ENCODE measurements at places on chromosomes 3 and 15. TPM values are rescaled to one million over a fixed set of nuclear protein-coding genes. Genes with fewer than 3 reads are reported as not detected.

Gene CPNE9
- 0.20 TPM for total RNA-seq

Gene CD200R1
- 0.67 TPM for total RNA-seq

Gene WNT7A
- total RNA-seq: 1.7 TPM

Gene CCDC39
- not detected for total RNA-seq

DNA sequence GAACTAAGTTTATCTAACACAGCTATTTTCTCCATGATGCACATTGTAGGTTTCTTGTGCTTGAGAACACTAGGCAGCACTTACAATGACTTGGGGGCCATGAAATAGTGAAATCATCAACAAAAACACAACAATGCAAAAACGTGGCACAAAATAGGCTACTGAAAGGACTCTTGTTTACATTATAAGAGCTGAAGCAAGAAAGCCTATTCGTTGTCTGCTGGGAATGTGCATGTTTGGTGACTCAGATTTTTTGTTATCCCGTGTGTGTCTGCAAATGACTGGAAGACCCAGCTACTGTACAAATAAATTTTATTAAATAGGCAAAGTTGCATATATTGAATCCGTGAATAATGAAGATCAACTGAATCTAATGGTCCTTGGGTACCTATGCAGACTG, 85.0 kb downstream of the TCF12 start:
- H3K27ac ChIP-seq: peak overlapping the region; percentile 61
- peaks cover 10% of the 10 kb centered on the region for H3K4me1 ChIP-seq
- no peak overlapping the region for H3K4me3 ChIP-seq
- H3K36me3 ChIP-seq: no peaks in the 10 kb centered on the region
- H3K27me3 ChIP-seq: no peaks in the 10 kb centered on the region

DNA sequence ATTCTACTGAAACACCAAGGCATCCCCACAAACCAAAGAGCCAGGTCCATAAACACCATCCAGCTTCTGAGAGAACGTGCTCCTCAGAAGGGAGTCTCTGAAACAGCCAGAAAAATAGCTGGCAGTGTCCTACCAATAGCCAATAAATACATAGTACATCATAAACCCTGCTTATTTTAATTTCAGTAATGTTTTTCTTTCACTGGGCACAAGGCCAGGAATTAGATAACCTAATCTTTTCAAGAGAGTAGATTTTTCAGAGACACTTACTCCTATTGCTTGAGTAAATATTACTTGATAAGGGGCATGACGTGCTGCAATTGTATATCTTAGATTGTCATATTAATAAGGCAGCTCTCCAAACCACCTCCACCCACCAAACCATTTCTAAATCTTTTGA, 22.7 kb downstream of the GADL1 start:
- no peak overlapping the region for H3K27ac ChIP-seq
- DNase-seq: peak; percentile 22
- no peaks in the 10 kb centered on the region for H3K4me1 ChIP-seq
- H3K4me3 ChIP-seq: no peak overlapping the region

- DNase-seq: no peak
- no peaks in the 10 kb centered on the region for H3K4me1 ChIP-seq
- no peak overlapping the region for H3K27ac ChIP-seq
- H3K4me3 ChIP-seq: no peak overlapping the region
These were observed 950 bp upstream of the CNTN4 start for GRCh38 chr3:2097641-2098191.

- H3K27ac ChIP-seq: no peak overlapping the region
- no peak overlapping the region for H3K4me3 ChIP-seq
- no peak for DNase-seq
- peaks cover 3% of the 10 kb centered on the region for H3K27me3 ChIP-seq
These were observed 128.9 kb upstream of the VEPH1 start for GRCh38 chr3:157632075-157632474.

DNA sequence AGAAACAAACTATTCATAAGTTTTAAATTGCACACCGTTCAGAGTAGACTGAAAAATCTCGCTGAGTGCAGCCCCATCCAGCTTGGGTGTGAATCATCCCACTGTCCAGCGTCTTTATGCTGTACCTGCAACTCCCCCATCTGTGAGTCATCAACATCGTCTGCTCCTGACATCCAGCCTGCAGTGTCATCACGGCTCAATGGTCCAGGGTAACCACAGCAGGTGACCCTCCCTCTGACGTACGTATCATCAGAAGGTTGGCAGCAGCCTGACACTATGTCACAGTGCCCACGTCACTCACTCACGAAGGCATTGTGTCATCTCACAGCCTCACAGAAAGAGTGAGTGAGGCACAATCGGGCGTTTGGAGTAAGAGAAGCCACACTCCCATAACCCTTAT, 65.2 kb downstream of the TPRA1 start:
- peaks cover 11% of the 10 kb centered on the region for H3K27me3 ChIP-seq
- H3K36me3 ChIP-seq: no peaks in the 10 kb centered on the region
- H3K4me3 ChIP-seq: no peak overlapping the region
- H3K4me1 ChIP-seq: peaks cover 5% of the 10 kb centered on the region
- peak; percentile 80 for DNase-seq

DNA sequence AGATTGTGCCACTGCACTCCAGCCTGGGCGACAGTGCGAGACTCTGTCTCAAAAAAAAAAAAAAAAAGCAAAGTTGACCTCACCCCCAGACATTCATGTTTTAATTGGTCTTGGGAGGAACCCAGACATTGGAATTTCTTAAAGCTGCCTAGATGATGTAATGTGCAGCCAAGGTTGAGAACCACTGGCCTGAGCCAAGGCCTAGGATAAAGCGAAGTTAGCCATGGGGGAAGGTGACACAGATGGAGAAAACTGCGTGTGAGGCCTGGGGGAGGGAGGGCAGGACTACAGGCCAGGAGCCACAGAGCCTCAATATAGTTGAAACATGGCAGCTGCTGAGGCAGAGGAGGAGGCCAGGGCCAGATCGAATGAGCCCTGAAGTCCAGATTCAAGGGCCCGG, 21.0 kb downstream of the GLB1 start:
- no peaks in the 10 kb centered on the region for H3K27me3 ChIP-seq
- no peaks in the 10 kb centered on the region for H3K4me1 ChIP-seq
- no peak overlapping the region for H3K4me3 ChIP-seq

GRCh38 chr3:185711255-185711870, 113.5 kb downstream of the IGF2BP2 start:
- no peaks in the 10 kb centered on the region for H3K27me3 ChIP-seq
- DNase-seq: no peak
- H3K4me1 ChIP-seq: peaks cover 17% of the 10 kb centered on the region
- H3K4me3 ChIP-seq: no peak overlapping the region
- H3K36me3 ChIP-seq: no peaks in the 10 kb centered on the region

DNA sequence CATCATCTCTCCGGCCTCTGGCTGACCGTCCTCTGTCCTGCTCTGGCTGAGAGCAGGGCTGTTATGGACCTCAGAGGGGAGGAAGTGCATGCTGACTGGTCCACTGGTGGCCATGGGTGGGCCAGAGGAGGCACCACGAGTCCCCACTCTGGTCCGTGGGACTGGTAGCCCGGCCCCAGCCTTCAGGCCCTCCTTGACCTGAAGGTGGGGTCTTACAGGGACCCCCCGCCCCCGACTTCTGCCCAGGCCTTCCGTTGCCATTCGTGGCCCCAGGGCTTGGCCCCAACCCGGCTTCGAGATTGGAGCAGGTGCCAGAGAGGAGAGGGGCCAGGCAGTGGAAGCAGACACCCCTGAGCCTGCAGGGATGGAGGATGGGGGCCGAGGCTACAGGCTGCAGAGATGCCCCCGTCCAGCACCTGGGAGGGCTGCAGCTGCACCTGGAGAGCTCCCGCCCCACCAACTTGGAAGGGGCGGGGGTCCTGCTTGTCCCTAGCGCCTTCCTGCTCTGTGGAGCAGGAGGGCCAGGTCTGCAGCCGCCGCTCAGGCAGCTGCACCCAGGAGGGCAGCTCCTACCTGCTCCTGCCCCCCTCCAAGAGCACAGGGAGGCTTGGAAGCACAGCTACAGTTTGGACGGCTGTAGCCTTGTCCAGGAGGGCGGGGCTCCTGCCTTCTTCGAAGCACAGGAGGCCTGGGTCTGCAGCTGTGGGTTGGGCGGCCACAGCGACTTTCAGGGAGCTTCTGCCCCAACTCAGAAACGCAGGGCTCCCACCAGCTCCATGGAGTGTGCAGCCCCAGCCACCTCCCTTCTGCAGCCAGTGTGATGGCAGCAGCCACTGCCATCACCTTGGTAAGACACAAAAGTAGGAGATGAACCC, 142.5 kb downstream of the KLF13 start:
- H3K27me3 ChIP-seq: peaks cover 6% of the 10 kb centered on the region
- no peak overlapping the region for H3K27ac ChIP-seq
- peaks cover 25% of the 10 kb centered on the region for H3K4me1 ChIP-seq
- no peak overlapping the region for H3K4me3 ChIP-seq
- no peaks in the 10 kb centered on the region for H3K36me3 ChIP-seq

All from astrocyte (in vitro differentiated cells and primary cell).